ENCODE measurements at places on chromosomes 5 and 9.

DNA sequence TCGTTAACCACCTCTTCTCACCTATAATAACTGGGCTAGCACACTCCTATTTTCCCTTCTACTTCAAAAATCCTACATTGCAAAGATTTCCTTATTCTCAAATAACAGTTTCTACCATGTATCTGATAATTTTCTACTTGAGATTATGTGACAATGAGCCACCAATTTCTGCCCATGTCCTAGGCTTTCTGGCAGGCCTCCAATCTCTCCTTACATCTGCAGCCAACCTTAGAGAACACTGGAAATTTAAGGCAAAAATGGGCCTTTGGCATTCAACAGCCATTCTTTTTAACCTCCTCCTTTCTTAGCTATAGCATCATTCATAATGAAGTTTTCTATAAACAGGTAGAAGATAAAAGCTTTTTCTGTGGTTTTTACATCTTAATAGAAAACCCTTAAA, 225.1 kb downstream of the ARRDC3 start:
- DNase-seq, result no peak

DNA sequence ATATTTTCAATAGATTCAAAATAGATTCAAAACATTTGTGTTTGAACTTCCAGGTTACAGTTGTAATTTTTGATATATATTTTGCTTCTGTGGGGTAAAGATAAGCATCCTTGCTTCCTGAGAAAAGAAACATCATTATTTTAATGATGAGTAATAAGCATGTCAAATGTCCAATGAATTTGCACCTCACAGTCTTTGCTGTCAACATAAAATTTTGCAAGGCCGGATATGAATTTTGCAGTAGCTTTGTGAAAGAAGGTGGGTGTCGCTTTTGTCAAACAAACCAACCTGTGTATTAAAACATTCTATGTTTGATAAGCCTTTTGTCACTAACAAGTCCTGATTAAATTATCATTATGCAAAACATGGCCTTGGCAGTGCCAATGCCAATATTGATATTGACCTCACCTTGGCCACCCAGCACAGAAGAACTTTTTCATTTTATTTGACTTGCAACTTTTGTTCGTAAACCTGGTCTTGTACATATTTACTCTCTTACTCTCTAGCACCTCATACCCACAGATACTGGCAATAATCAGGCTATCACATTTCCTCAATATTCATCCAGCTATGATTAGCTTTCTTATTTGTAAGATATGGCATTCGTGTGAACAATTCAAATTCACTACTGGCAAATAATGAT, 645.0 kb upstream of the KLF4 start:
- no peak for DNase-seq

DNA sequence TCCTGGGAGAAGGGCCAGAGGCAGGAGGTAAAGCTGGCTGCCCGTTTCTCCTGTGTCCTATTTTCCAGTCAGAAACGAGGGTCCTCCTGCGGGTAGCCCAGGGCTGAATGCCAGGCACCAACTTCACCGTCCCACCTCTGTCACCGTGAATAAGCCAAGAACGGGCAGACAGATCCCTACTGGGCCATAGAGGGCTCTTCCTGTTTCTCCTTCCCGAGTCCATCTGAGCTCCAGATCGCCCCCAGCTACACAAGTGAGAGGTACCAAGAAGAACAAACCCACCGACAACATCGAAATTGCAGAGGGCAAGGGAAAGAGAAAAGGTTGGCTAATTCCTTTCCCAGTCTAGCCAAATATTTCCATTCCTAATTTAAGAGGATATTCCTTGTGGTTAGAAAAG, 93.7 kb downstream of the SPOCK1 start:
- DNase-seq, result no peak

DNA sequence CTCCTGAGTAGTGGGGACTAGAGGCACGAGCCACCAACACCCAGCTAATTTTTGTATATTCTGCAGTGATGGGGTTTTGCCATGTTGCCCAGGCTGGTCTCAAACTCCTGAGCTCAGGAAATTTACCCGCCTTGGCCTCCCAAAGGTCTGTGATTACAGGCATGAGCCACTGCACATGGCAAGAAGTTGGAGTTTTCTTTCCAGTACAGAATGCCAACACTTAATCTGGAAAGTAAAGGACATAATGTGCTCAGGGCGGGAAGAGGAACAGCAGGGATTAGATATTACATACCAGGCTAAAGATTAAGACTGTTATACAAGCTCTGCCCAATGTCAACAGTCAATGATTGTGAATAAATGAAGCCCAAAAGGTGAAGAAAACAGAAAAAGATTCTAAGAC, 47.2 kb upstream of the AGXT2 start:
- no peak for DNase-seq

DNA sequence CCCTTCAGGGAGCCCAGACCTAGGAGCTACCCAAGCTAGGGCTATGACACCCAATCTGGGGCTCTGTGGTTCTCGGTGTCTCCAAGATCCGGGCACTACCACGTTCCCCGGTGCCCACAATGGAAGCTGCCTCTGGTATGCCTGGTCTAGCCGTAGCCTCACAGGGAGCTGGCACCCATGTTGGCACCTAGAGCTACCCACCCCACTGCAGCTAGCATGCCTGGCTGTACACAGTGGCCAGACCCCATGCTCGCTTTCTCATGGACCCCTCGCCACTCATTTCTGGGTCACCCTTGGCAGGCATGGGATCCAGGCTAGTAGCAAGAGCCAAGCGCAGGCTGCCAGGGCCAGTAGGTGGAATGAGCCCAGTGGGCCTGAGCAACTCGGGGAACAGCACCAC, 109.0 kb downstream of the CYLC2 start:
- no peak for DNase-seq

GRCh38 chr5:79505138-79505537, 8.8 kb downstream of the HOMER1 start:
- DNase-seq, result no peak

GRCh38 chr5:130096483-130096882, 192.2 kb downstream of the CHSY3 start:
- no peak for DNase-seq

DNA sequence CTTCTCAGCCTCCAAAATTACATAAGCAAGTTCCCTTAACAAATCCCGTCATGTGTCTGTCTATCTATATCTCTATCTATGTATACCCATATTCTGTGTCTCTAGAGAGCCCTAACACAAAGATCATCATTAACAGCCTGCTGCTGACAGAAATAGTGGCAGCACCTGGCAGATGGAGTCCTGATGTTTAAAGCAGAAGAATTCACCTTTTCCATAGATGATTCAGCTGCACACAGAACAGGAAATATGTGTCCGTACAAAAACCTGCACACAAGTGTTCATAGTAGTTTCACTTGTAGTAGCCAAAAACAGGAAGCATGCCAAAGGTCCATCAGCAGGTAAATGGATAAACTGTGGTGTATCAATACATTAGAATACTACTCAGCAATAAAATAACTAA, 45.0 kb upstream of the ACO1 start:
- DNase-seq, result no peak

DNA sequence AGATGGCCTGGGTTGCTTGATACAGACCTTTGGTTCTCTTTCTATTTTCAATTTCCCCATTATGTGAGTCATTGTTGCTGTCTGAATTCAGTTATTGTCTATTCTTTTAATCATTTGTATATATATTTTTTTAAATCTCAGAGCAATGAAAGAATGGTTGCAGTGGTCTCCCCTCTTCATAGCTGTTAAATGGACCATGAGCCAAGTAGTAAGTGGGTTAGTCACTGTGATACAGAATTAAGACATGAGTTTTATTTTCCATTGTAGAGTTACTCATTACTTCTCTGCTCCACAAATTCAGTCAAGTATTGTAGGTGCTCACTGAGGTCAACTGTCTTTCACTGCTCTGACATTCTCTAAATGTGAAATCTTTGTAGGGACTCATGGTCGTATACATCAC, 174.6 kb upstream of the GRAMD2B start:
- no peak for DNase-seq

DNA sequence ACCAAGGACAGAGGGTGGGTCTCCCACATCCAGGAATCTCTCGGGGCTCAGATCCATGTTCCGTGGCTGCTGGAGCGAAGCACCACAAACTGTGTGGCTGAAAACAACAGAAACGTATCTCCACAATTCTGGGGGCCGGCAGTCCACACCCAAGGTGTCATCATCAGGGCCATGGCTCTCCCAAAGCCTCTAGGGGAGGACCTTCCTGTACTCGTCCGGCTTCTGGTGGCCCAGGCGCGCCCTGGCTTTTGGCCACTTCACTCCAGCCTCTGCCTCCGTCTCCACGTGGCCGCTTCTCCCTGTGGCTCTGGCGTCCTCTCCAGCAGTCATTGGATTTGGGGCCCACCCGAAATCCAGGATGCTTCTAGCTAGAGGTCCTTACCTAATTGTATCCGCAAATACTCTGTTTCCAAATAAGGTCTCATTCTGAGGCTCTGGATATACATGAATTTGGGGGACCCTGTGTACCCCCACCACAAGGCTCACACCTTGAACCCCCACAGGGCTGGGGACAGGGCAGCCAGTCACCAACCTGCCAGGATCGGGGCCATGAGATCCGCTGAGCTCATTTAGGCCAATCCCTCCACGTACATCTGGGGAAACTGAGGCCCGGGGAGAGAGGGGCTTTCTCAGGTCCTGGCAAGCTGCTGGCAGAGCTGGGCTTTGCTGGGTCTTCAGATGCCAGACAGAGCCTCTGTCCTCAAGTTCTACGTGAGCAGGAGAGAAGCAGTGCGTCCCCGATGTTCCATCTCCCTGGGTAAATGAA, 158.2 kb downstream of the OLFM1 start:
- no peak for DNase-seq

- DNase-seq, result no peak
Measured at GRCh38 chr9:116269250-116269649, 115.7 kb downstream of the PAPPA start.

GRCh38 chr5:26674846-26675245, 363.5 kb downstream of the CDH9 start:
- no peak for DNase-seq

- DNase-seq, result no peak
Measured at GRCh38 chr9:127769929-127770582, 8.4 kb downstream of the SH2D3C start.

- no peak for DNase-seq
Measured at GRCh38 chr5:73422164-73422563, 26.4 kb downstream of the FOXD1 start.

- DNase-seq, result no peak
Measured at GRCh38 chr9:99415606-99416005, 193.5 kb downstream of the SEC61B start.

GRCh38 chr9:95087659-95088242, 229.8 kb downstream of the FANCC start:
- DNase-seq, result peak; percentile 69

- no peak for DNase-seq
Measured at GRCh38 chr9:130183133-130183762, 11.0 kb downstream of the NCS1 start.

DNA sequence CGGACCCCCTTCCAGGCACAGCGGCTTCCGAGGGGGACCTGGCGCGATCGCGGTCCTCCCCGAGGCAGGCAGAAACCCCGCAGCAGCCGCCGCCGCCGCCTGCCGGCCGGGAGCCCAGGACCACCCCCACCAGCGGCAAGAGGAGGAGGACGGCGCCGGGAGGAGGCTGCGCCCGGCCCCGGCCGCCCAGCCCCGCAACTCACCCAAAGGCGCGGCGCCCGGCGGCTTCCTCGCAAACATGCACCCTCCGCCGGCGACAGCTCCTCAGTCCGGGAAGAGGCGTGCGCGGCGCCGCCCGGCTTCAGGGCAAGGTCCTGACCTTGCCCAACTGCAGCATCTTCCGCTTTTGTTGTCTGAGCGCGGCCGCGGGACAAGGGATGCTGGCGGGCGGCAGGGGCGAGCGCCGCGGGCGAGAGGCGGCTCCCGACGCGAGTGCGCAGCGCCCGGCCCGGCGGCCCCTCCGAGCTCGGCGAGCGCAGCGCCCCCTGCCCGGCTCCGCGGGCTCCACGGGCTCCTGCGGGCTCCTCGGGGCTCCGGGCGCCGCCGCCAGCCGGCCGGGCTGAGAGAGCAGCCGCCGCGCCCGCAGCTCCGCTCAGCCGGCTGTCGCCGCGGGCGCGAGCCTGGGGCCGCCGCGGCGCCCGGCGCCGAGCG, 507 bp downstream of the CTNND2 start:
- DNase-seq, result no peak

GRCh38 chr9:103319979-103320378, 324.8 kb downstream of the CYLC2 start:
- DNase-seq, result peak; percentile 48

GRCh38 chr9:101418518-101419430, 16.8 kb downstream of the ALDOB start:
- no peak for DNase-seq

- no peak for DNase-seq
Measured at GRCh38 chr5:143347698-143348344, 55.7 kb downstream of the NR3C1 start.

GRCh38 chr9:19471737-19472648, 63.2 kb downstream of the ACER2 start:
- peak; percentile 72 for DNase-seq

GRCh38 chr5:141722266-141722665, 40.2 kb upstream of the ARAP3 start:
- no peak for DNase-seq

GRCh38 chr5:13498279-13498678, 446.2 kb downstream of the DNAH5 start:
- DNase-seq, result peak; percentile 52

DNA sequence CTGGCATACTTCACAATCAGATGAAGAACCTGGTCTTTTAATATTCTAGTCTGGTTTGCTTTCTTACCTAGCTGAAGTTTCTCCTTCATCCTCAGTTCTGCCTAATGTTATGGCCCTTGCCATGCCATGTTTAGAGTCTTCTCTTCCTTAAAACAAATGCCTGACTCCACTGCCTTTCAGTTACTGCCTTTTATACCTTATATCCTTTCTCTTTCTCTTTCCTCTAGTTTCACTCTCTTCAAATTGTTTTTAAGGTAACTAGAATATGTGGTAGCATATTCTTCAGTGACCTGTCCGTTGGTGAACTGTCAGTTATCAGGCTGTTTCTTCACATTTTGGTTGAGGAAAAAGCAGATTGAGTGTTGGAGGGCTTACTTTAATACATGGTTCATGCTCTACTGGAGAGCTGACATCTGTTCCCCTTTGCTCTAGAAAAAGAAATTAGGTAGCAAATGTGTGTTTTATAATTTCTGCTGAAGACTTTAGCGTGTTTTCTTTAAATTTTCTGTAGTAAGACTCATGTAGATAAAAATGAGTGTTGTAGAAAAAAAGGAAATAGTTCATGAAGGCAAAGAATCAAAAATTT, 103.8 kb downstream of the DMXL1 start:
- DNase-seq, result no peak

- DNase-seq, result peak; percentile 65
Measured at GRCh38 chr9:131478421-131478868, 24.3 kb upstream of the POMT1 start.
